ENCODE measurements at places on chromosomes 16 and 17.

DNA sequence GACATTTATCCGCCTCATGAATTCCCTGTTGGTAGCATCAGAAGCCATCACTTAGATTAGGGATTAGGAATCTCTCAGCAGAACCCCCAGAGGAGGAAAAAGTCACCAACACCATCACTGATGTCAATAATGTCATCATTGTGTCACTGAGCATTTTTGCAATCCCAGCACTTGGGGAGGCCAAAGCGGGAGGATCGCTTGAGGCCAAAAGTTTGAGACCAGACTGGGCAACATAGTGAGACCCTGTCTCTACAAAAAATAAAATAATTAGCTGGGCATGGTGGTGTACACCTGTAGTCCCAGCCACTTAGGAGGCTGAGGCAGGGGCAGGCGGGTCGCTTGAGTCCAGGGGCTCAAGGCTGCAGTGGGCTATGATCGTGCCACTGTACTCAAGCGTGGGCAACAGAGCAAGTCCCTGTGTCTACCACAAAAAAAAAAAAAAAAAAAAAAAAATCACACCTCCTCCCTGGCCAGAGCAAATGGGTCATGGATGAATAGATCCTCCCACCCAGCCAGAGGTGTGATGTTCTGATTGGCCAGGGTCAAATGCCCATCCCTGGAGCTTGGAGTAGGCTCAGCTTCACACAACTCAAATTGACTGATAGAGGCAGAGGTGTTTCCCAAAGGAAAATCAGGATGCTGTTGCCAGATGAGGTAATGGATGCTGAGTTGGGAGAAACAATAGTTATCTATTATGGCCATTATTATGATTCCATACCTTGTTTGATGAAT, 31.6 kb downstream of the VWA3A start:
- no peak for DNase-seq

DNA sequence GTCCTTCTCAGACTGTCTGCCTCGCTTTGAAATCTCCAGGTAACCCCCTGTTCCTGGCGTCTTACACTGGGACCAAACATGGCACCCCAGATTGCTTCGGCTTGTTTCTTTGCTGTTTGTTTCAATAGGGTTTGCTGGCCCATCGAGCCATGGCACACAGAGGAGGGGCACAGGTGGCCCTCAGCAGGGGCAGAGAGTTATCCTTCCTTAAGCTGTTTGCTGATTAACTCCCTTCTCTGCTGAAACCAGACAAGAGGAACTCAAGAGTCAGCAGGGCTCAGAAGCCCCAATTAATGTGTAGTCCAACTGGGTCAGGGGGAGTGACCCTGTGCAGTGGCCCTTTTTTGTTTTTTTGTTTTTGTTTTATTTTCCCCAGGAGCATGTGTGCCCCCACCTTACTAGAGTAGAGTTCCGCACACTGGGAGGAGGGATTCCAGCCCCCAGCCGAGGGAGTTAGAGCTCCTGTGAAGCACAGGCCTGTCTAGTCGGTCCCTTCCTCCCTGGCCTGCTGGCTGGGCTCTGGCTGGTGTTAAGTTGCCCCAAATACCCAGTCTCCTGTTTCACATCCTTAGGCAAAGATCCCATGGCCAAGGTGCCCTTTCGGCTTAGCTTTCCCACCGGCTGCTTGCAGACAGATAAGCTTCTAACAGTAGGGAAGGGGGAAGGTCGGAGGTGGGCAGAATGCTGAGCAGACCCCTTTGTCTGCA, 39.3 kb downstream of the YPEL2 start:
- DNase-seq = no peak

GRCh38 chr17:17180741-17181525, 25.2 kb downstream of the PLD6 start:
- no peak for DNase-seq

DNA sequence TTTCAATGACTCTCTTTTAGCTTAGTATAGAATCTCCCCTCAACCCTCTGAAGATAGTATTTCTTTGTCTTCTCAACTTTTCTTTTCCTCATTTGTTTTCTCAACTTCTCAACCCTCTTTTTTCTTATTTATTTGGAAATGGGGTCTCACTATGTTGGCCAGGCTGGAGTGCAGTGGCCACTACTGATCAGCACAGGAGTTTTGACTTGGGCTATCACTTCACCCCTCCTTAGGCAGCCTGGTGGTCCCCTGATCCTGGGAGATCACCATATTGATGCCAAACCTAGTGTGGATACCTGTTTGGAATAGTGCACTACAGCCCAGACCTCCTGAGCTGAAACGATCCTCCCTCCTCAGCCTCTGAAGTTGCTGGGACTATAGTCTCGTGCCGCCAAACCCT, 79.8 kb downstream of the PITPNC1 start:
- DNase-seq = no peak
